ENCODE measurements at places on chromosomes 1 and 21.
A peak's percentile ranks its signal among the peaks of the same experiment; 100 is the strongest.

- peak overlapping the region; percentile 87 for H3K4me3 ChIP-seq
- no peaks in the 10 kb centered on the region for H3K27me3 ChIP-seq
- no peaks in the 10 kb centered on the region for H3K36me3 ChIP-seq
- H3K4me1 ChIP-seq, result peaks cover 7% of the 10 kb centered on the region
- H3K27ac ChIP-seq, result no peak overlapping the region
Observed at GRCh38 chr1:226937940-226938725, 2.0 kb upstream of the COQ8A start.

- H3K27ac ChIP-seq, result no peak within 1 kb of the TSS
- no peaks in the 10 kb centered on the region for H3K27me3 ChIP-seq
- peaks cover 25% of the 10 kb centered on the region for H3K4me1 ChIP-seq
Observed at GRCh38 chr1:23424293-23425192, at the start of gene TCEA3. TSS of gene TCEA3 (minus strand) at chr1:23424748. CDS start at chr1:23424633, 115 bp downstream.

- peak overlapping the region; percentile 86 for H3K4me3 ChIP-seq
- DNase-seq, result peak; percentile 73
- H3K27me3 ChIP-seq, result no peaks in the 10 kb centered on the region
- no peak overlapping the region for H3K27ac ChIP-seq
- peaks cover 23% of the 10 kb centered on the region for H3K4me1 ChIP-seq
Observed at GRCh38 chr1:15757575-15758342, 836 bp upstream of the FBLIM1 start.

DNA sequence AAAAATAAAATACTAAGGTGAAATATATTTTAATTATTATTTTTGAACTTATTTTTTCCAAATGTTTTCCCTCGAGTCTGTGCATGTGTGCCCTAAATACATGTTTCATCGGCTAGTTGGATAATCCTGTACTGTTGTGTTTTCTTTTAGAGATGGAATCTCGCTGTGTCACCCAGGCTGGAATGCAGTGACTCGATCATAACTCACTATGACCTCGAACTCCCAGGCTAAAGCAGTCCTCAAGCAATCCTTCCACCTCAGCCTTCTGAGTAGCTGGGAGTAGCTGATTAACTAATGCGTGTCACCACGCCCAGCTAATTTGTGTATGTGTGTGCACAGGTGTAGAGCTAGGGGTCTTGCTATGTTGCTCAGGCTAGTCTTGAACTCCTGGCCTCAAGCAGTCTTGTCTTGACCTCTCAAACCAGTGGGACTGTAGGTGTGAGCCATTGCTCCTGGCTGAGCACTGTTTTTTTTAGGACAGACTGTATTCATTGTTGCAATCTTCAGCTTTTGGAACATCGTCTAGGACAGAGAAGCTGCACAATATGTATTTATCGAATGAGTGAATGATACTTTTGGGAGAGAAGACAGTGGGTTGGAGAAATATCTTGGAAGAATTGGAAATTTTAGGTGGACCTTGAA is 4.8 kb upstream of the TMCO1 start:
- H3K27ac ChIP-seq, result peak overlapping the region; percentile 28
- no peak overlapping the region for H3K4me3 ChIP-seq
- H3K4me1 ChIP-seq, result peaks cover 6% of the 10 kb centered on the region
- peak; percentile 67 for DNase-seq

GRCh38 chr21:39029086-39029755 is 154.0 kb downstream of the PSMG1 start:
- H3K4me3 ChIP-seq, result no peak overlapping the region
- peak; percentile 50 for DNase-seq
- H3K27ac ChIP-seq, result no peak overlapping the region
- no peaks in the 10 kb centered on the region for H3K36me3 ChIP-seq

DNA sequence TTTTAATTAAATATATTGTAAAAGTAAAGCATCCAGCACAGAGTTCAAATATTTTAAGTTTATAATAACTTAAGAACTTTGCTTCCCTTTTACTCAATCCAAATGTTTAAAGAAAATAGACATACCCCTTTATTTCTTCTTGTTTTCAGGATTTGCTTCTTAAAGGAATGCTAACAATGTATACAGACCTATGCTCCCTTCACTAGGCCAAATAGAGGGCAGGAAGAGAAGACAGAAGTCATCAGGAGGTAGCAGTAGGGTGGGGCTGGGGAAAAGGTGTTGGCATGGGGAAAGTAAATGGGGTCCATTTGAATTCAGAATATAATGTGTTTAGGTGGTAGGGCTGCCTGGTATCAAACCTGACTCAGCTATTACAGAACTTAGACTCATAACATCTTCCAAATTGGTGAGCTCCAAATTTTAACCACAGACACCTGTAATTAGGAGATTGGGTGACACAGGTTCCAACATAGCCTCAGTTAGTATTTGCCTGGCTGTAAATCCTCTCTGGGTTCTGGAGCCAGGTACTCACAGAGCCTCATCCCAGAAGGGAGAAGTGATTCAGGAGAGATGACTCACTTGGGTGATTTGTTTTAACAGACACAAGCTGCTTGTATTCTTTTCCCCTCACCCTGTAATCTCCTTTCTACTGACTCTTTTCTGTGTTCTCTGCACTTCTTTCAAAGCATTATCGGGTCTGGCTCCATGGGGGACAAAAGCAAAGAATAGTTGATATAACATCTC is 60.1 kb upstream of the DUSP10 start:
- no peaks in the 10 kb centered on the region for H3K27me3 ChIP-seq
- no peak overlapping the region for H3K4me3 ChIP-seq
- peak overlapping the region; percentile 16 for H3K27ac ChIP-seq
- H3K36me3 ChIP-seq, result no peaks in the 10 kb centered on the region

GRCh38 chr1:226063977-226064815 is 1.7 kb downstream of the H3-3A start:
- DNase-seq, result peak; percentile 43
- peak overlapping the region; percentile 79 for H3K4me3 ChIP-seq
- peaks cover 38% of the 10 kb centered on the region for H3K36me3 ChIP-seq
- H3K27me3 ChIP-seq, result no peaks in the 10 kb centered on the region
- H3K27ac ChIP-seq, result peak overlapping the region; percentile 99

Data from mesenchymal stem cell (in vitro differentiated cells and primary cell).